ENCODE measurements at places on chromosomes 3 and 15.
A peak's percentile ranks its signal among the peaks of the same experiment; 100 is the strongest.

- peak; percentile 78 for DNase-seq
These were observed 63.9 kb downstream of the TMCC1 start for GRCh38 chr3:129829640-129830039.

- no peak for DNase-seq
These were observed 7.4 kb downstream of the PRC1 start for GRCh38 chr15:90986790-90987507.

- no peak for DNase-seq
These were observed 12.0 kb upstream of the COL8A1 start for GRCh38 chr3:99626417-99626788.

GRCh38 chr3:13528217-13528867 is 20.6 kb upstream of the FBLN2 start:
- no peak for DNase-seq

- DNase-seq = no peak
These were observed 494.5 kb downstream of the RBMS3 start for GRCh38 chr3:29775340-29775739.

DNA sequence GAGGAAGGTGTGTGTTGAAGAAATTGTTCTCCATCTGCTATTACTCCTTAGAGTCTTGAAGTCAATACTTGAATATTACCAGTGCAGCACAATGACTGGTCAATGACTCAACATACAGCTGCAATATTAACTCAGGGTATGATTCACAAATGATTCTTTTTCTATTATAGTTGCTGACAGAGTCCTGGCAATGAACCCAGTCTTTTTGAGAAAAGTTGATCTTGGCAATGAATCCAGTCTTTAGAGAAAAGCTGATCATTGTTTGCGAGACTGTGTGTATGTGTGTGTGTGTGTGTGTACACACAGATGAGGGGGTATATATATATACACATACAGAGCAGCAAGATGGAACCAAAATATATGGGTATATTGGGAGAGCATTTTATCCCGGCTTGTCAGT is 315.1 kb downstream of the ZNF385D start:
- peak; percentile 94 for DNase-seq

DNA sequence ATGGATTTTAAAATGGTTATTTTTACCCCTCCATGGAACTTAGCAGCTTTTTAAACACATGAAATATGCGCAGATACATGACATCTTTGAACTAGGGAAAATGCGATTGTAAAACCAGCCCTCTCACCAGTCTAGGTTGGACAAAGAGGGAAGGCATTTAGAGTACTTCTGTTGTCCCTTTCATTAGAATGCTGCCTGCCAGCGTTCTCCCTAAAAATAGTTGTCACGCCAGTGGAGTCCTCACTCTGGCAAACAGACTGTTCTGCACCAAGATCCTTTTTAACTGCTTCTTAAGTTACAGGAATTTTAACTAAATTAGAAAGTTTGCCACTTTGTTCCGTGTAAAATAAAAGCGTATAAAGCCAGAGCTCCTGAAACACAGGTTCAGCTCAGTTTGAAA is 295.3 kb downstream of the VPS13C start:
- no peak for DNase-seq

GRCh38 chr3:120092474-120092873 is 1.8 kb downstream of the GSK3B start:
- DNase-seq = no peak

GRCh38 chr15:82805994-82806406 is at the start of gene FSD2:
FSD2 (minus strand) TSS chr15:82806069; CDS start chr15:82787390, 18,679 bp downstream.
- no peak for DNase-seq

- no peak for DNase-seq
These were observed 101.2 kb downstream of the CD47 start for GRCh38 chr3:107989661-107990060.

- peak; percentile 95 for DNase-seq
These were observed 78.5 kb downstream of the CHCHD6 start for GRCh38 chr3:126782536-126782935.

GRCh38 chr15:99925661-99926461 is 192.6 kb upstream of the LYSMD4 start:
- DNase-seq = no peak

DNA sequence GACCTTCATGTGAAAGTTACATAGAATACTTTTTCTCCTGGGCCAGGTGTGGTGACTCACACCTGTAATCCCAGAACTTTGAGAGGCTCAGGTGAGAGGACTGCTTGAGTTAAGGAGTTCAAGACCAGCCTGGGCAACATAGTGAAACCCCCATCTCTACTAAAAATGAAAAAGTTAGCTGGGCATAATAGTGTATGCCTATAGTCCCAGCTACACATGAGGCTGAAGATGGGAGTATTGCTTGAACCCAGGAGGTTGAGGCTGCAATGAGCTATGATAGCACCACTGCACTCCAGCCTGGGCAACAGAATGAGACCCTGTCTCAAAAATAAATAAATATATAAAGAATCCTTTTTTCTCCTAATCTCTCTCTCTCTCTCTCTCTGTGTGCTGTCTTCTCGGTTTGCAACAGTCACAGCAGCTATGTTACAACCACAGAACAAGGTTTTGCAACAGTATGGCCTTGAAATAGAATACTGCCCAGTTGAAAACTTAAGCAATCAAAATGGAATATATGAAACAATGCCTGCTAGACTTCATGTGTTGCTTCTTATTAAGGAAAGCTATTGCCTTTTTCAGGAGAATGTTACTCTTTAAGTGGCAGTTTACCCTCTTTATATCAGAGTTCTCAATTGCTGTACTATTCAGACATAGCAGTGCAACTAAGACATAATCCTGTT is 12.3 kb upstream of the DENND4A start:
- DNase-seq = no peak
